Sigmoid colon (tissue), 7 donors: ENCODE measurements at places on chromosomes 2 and 18. TPM values are rescaled to one million over a fixed set of nuclear protein-coding genes. Genes with fewer than 3 reads are reported as not detected.

GRCh38 chr2:64023485-64024258 lies 4.4 kb upstream of the VPS54 start:
- DNase-seq = no peak

DNA sequence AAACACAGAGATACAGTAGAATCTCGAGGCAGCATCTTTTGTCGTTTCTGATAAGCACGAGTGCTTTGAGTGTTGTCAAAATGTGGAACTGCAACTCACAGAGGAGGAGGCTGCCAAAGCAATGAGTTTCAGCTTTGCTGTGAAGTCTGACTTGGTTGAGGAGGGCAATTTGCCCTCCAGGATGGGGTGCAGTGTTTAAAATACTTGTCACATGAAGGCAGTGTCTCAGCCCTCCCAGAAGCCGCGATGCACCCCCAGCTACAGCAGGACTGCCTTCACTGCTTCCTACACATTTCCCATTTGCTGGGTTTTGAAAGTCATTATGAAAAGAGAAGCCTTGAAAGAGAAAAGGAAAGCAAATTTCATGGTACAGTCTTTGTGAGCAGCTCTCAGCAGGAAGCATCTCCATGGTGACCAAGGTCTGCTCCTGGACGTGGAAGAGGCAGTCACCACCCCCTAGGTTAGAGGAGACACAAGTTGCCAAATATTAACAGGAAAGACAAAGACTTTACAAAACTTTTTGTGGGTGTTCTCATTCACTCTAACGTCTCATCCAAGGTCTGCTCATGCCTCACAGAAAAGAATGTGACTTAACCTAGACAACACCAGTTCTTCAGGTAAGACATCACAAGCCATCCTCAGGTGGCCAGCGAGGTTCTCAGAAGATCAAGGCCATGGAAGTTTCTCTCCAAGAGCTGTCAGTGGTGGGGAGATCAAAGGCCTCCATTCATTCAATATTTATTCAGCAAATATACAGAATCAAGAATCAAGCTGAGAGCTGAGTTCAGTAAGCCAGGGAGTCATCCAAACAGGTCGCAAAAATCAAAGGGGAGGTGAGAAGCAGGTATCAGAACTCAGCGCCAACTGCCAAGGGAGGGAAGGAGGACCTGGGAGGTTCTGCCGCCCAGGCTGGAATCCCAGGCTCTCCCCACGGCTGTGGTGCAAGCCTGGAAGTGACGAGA lies 476.0 kb downstream of the EIPR1 start:
- DNase-seq = no peak

DNA sequence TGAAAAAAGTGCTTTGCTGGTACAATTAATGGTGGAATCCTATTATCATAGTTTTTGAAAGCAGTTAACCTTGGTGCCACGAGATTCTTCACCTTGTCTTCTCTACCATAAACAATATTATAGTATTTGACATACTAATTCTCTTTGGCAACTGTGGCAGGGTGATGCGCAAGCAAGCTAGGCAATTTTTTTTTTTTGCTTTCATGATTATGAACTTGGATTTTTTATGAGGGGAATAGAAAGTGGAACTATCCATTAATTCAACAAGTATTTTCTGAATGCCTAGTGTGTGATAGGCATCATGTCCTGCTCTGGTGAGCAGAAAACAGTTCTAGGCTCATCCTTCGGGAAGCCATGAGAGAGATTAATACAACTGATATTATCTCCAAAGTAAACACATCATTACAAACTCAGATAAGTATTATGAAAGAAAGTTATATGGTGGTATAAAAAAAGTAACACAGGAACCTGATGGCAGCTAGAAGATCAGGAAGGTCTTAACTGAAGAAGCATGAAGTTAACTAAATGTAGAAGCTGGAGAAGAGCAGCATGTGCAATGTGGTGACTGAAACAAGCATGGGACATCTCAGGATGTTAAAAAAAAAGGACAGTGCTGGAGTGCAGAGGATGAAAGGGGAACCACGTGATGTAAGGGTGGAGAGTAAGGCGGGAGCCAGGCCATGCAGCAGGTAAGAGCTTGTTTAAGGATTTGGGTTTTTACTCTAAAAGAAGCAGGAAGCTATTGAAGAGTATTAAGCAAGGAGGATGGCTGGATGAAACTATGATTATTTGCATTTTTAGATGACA lies 113.7 kb downstream of the ZEB2 start:
- no peak for DNase-seq

GRCh38 chr2:138029276-138029675 lies 65.0 kb downstream of the HNMT start:
- DNase-seq = no peak

GRCh38 chr18:13252686-13253410 lies 34.3 kb downstream of the LDLRAD4 start:
- DNase-seq = peak; percentile 47

- DNase-seq = no peak
Observed at GRCh38 chr18:54813305-54813704, 15.0 kb upstream of the RAB27B start.

DNA sequence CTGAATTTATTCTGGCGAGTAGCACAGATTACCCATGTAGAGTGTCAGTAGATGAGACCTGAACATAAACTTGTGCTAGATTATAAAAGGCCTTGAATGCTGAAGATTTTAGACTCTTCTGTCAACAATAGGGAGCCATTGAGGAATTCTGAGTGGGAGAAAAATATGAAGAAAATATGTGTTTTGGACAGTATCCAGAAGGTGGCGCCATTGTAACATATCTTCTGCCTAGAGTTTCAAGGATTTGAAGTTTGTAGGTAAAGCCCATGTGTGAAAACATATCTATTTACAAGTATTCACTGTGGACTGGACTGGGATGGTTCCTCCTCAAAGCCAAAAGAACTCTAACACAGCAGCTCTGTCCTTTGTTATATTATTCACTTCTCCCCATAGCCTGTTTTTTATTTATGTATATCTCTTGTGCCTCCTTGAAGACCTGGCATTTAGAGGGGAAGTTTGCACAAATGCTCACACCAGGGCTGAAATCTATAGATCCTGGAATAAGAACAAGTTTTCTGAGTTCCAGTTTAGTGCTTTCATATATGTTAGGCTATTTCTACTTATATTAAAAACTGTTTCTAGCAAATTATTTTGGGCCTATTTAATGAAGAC lies 124.9 kb downstream of the RDH14 start:
- DNase-seq = no peak

SP140 gene
- not detected for total RNA-seq

RUFY4 gene
- total RNA-seq = 0.55 TPM

GYPC gene
- 106 TPM for total RNA-seq

CYTIP gene
- 4.3 TPM for total RNA-seq

NEU4 gene
- not detected for total RNA-seq

PLEKHA3 gene
- total RNA-seq = 18.8 TPM

SERPINB11 gene
- not detected for total RNA-seq

TRABD2A gene
- total RNA-seq = 0.36 TPM
